ENCODE measurements at places on chromosomes 6 and 20.
A peak's percentile ranks its signal among the peaks of the same experiment; 100 is the strongest.

GRCh38 chr6:52305411-52305810 lies 20.9 kb upstream of the MCM3 start:
- DNase-seq, result no peak

DNA sequence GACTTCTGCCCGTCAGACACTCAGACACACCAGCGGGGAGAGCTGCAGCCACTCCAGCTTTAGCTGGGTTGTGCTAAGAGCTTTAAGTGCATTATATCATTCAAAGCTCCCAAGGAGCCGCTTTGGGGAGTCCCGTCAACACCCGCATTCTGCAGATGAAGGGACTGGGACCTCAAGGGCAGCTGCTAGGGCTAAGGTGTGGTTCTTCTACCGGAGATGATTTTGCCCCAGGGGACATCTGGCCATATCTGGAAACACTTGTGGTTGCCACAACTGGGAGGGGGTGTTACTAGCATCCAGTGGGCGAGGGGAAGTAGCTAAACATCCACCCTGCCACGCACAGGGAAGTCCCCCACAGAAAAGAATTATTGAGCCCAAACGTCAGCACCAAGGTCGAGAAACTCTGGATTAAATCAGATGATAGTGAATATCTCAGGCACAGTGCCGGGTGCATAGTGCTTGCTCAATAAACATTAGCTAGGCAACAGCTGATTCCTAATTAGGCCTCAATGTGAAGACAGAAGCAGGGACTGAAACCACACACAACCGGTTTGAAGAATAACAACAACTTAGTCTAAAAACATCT lies 29.6 kb downstream of the PMEPA1 start:
- DNase-seq, result peak; percentile 12

GRCh38 chr20:53574259-53574789 lies 19.3 kb downstream of the ZNF217 start:
- no peak for DNase-seq

DNA sequence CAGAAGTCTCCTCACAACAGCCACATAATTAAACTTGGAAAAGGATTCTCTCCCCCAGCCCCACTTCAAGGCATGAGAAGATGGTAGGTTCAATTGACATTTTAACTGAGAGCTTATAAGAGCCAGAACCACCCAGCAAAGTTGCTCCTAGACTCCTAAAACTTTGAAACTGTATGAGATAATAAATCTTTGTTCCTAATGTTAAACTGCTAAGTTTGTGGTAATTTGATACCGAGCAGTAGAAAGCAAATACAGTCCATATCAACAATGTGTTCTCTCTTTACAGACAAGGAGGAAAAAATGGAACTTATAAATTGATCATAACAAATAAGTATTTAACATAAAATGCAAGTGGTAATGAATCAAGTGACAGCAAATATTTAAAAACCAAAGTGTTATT lies 831.8 kb downstream of the MAFB start:
- DNase-seq, result no peak

DNA sequence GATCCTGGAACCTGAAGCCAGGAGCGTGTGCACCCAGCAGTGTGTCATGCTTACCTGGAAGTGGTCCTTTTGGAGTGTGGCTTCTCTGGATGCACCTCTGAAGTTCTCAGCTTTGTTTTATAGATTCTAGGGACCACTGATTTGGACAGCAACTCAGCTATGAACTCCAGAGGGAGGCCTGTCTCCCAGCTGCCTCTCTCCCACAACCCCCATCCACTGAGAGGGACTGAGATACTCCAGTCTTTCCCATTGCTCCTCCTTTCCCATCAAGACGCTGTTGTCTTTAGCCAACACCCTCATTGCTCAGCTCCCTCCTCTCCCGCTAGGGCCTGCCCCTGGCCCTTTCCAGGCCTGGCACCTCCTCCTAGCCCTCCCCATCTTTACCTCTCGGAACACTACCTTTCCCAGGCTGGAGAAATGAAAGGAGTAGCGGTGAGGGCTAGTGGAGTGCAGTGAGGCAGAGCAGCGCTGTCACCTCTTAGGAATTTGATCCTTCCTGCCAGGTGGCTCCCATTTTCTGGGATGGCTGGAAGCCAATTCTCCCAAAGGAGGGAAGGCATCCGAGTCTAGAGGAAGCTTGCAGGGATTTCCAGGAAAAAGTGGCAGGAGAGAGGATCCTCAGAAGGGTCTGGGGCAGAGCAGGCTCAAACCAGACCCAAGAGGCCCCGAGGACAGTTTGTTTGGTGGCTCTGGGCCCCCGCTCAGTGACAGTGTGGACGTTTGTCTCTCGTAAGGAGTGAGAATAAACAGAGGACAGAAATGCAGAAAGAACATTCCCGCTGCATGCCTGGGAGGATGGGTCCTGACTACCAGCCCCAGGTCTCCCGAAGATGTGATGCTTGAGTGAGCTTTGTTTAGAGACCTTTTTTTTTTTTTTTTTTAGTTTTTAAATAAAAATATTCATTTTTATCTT lies at the start of gene LRRN4:
TSS of gene LRRN4 (minus strand) at position 285 of the 913 bp plus-strand sequence. CDS start 1,261 bp downstream, outside the sequence.
- no peak for DNase-seq

DNA sequence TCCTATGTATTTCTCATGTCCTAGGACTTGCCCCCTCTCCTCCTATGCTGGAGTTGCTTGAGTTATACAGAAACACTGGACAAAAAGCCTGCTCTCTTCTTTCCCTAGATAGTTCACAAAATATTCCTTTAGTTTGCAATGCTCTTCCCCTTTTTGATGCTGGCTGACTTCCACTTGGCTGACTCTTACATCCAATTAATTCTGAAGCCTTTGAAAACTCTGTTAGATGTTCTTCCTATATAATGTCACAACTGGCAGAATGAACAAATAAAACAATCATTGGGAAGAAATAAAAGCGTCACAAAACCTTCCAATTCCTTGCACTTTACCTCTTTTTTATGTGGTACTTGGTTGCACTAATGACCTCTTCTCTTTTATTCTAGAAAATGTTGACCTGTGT lies 253.8 kb upstream of the CITED2 start:
- DNase-seq, result no peak

DNA sequence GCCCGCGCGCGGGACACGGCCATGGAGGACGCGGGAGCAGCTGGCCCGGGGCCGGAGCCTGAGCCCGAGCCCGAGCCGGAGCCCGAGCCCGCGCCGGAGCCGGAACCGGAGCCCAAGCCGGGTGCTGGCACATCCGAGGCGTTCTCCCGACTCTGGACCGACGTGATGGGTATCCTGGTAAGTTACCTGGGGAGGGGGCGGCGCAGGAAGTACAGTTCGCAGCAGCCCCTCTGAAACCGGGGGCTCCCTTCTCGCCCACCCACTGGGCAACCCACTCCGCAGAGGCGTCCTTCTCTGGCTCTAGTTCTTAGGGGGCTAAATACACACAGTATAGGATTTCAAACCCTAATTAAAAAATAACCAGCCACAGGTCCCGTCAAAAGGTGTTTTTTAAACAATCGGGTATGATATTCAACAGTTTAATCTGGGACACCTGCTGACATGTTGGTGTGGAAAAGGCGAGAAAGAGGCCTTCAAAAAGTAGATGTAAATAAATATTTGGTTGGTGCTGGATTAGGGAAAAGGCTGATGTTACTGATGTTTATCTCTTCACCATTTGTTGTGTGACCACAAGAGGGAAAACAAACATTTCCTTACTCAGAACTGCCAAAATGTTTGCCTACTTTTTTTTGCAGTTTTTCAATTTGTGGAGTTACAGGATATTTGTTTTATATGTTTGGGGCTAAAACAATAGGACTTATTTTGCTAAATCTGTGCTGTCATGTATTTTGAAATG lies 577 bp downstream of the SASH1 start:
- no peak for DNase-seq
